Naive thymus-derived CD4-positive, alpha-beta T cell (primary cell): ENCODE measurements at places on chromosomes 2 and 18. TPM values are rescaled to one million over a fixed set of nuclear protein-coding genes. Genes with fewer than 3 reads are reported as not detected.

Gene ADNP2
- 10.3 TPM for polyA plus RNA-seq

Gene HS1BP3
- 17.3 TPM for polyA plus RNA-seq

Gene COLEC11
- polyA plus RNA-seq: 0.46 TPM

Gene DSEL
- polyA plus RNA-seq: 0.33 TPM

Gene LIPG
- not detected for polyA plus RNA-seq

Gene INPP4A
- polyA plus RNA-seq: 75.4 TPM

Gene CENPO
- 1.8 TPM for polyA plus RNA-seq

Gene LIMS3
- polyA plus RNA-seq: 1.8 TPM

Gene CYTIP
- 170 TPM for polyA plus RNA-seq

Gene ZNF142
- 6.0 TPM for polyA plus RNA-seq

Gene RPL31
- 8,686 TPM for polyA plus RNA-seq

Gene TMEM198
- not detected for polyA plus RNA-seq

Gene TMEM169
- 3.7 TPM for polyA plus RNA-seq

Gene SEMA4C
- 3.1 TPM for polyA plus RNA-seq
